ENCODE measurements at places on chromosomes 12 and 14.

- DNase-seq = no peak
Measured at GRCh38 chr14:53391156-53391555, 238.0 kb upstream of the DDHD1 start.

DNA sequence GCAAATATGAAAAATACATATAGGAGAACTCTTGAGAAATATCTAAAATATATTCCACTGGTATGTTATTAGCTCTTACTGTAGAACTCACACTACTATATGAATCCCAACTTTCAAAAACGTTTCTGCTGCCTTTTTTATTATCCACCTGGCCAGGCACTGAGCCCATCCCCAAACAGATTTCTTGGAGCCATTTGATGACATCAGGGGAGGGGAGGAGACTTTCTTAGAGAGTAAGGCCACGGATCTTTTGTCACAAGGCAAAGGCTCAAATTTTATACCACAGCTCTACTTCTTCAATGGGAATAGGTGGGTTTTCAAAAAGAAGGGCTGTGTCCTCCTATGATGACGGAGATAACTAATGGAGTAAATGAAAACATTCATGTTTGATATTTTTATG, 83.0 kb downstream of the SLC25A21 start:
- DNase-seq = no peak

DNA sequence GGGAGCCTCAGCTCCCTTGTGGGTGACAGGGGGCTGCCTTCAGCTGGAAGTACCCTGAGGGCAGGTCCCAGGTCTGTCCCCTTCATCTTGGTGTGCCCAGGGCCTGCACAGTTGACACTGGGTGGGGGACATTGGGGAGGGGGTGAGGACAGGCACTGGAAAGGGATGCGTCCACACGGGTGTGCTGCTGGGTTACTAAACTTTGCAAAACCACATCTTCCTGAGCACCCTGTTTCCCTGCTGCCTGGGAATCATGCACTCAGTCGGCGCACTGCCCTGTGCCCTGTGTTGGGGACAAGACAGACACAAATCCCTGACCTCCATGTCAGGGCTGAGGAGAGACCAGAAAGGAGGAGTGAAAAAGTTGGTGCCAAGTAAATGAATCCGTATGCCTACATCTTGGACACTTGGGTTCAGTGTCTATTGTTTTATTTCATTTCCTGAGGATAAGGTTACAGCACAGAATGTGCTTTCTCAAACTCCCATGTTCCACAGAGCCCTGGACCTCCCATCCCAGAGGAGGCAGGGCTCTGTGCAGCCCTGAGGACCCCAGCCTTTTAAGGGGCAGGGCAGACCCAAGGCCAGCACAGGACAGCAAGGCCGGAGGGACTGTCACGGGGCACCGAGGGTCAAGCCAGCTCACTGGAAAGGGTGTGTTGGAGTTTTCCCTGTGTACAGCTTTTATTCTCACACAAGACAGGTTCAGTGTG, 2.9 kb upstream of the SLC25A29 start:
- no peak for DNase-seq

- no peak for DNase-seq
Measured at GRCh38 chr14:96053600-96054381, 14.6 kb downstream of the C14orf132 start.

GRCh38 chr12:72511906-72512305, 239.7 kb downstream of the TRHDE start:
- no peak for DNase-seq

GRCh38 chr14:55881577-55882241, 236.5 kb upstream of the PELI2 start:
- no peak for DNase-seq

GRCh38 chr14:22155571-22155970, 433.5 kb downstream of the DAD1 start:
- no peak for DNase-seq

DNA sequence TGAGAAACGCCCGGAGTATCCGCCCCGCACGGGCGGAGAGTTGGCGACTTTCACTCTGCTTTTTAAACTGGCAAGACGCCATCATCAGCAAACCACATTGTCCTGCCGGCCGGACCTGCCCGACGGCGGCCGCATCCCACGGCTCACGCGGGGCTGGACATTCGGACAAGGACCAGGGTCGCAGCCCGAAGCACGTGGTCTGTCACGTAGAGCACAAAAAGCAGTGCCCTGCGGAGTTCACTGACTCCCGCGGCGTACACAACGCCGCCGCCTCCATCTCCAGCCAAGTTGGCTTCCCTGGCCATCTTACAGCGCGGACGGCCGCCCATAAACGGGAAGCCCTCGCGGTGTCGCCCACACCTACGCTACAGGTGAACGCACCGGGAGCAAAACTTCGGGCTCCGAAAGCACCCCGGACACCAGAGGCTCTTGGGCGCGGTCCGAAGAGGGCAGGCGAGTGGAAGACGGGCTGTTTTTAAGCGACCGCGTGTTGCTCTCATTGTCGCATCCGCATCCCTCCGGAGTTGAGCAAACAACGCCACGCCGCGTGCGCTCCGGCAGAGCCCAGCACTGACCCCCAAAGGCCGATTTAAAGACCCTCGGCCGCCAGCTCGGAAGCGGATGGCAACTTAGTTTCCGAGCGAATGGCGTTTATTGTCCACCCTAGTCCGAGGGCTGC, 966 bp downstream of the SINHCAF start:
- DNase-seq = peak; percentile 46

DNA sequence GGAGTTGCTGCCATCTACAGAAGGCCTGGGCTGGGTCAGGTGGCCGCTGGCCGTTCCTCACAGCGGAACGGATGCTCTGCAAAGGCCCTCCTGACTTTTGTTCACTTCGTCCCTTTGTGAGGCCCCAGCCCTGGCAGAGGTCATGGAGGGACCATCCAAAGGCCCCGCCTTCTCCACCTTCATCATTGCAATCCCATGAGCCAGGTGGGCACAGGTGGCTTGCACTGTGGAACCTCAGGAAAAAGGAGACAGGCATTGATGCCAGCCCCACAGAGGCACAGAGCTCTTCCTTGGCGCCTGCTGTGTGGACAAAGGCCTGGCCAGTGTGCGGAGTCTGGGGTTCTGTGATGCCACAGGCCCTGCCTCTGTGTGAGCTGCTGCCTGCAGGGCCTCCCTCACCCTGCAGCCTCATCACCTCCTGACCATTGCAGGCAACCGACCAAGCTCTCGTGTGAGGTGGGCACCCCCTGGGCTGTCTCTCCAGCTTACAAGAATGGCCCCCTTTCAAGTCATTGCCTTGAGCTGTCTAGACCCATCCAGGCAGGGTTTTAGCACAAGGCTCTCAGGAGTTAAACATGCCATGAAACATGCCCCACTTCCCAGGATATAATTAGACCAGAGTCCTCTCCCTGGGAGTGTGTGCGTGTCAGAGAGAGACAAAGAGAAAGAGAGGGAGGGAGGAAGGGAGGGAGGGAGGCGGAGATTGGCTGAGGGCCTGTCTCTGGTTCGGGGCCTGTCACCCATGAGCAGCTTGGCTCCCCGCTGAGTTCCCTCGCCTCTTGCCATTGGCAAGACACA, 19.3 kb downstream of the NFKBIA start:
- no peak for DNase-seq

GRCh38 chr12:27674989-27675388, 21.3 kb upstream of the REP15 start:
- DNase-seq = no peak

- no peak for DNase-seq
Measured at GRCh38 chr12:79558924-79559469, 131.8 kb downstream of the PAWR start.

GRCh38 chr14:55626131-55626530, 46.1 kb downstream of the KTN1 start:
- no peak for DNase-seq

DNA sequence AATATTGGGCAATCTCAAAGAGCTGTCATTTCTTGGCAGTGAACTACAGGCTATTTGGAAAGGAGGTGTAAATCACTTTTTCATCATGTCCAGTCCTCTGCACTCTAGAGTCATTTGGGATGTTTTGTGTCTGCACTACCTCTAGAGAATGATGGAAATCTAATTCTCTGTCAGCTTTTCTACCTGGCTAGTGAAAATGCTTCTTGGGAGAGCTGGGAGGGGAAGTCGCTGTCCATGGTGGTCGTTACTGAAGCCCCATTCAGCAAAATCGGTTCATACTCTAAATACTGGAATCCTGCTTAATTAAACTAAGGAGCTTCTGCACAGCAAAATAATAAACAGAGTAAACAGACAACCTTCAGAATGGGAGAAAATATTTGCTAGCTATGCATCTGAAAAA, 251.8 kb downstream of the APAF1 start:
- no peak for DNase-seq

DNA sequence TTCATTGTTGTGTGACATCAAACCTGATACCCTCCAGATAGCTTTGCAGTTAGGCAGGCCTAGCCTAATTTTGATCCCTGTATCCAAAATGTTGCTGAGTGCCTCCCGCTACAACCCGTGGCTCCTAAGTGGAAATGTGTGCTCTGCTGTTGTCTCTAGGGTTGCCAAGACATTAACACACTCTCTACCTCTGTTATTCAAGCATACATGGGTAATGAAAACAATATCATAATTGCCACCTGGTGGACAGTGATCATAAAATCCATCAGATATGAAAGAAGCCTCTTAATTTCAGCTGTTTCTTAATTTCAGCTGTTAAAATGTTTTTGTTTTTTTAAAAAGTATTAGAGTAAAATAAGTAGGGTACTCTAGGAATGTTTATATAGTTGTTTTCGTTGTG, 93.5 kb downstream of the PLEKHA5 start:
- no peak for DNase-seq

DNA sequence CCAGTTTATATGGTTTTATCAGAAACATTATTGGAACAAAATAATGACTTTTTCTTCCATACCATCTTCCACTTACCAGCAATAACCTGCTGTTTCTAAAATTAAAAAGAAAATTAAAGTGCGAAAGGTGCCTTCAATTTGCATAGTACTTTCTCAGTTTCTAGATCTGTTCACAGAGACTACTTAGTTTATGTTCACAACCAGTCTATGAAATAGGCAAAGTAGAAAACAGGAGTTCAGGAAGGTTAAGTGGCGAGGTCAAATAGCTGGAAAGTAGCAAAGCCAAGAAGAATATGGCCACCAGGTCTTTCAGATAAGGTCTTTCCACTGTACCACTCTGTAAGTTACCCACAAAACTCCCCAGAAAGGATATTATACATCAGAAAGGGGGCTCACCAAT, 63.3 kb downstream of the BMP4 start:
- DNase-seq = no peak

- DNase-seq = no peak
Measured at GRCh38 chr12:108855284-108856169, 1.9 kb downstream of the SSH1 start.

DNA sequence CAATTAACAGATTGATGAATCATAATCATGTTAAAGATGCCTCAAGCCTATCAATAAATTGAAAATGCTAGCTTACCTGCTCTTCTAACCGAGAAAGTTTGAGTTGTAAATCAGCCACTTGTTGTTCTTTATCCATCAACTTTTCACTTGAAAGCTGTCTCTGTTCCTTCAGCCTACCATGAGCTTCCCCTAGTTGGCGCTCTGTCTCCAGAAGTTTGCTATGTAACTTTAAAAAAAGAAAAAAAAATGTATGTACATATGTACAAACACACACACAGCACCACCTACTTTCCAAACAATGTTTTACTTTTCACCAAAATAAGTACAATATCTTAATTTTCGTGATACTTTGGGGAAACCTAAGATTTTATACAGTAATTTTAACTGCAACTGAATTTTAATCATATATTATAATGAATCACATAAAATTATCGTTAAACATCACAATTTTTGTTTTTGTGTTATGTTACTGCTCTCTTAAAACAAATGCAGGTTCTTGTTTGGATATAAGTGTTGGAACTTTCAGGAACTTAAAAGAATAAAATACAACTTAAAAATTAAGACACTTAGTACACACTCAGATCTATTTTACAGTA, 101.2 kb downstream of the EEA1 start:
- peak; percentile 30 for DNase-seq

- no peak for DNase-seq
Measured at GRCh38 chr12:5921966-5922899, 22.8 kb downstream of the ANO2 start.

DNA sequence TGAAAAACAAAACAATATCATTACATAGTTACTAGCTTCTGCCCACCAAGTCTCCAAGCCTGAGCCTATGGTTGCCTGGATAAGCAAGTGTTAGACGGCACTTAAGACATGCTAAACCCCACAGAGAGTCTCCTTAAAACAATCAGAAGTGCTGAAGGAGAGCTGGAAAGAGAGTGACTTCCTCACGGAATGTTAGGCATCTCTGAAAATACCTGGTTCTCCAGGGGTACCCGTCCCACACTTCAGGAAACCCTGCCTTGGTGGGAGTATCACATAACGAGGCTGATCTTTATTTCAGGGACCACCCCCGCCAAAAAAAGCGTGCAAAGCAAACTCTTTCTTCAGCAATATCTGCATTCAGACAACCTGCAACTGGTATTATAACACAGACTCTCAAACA, 18.3 kb downstream of the LHX5 start:
- no peak for DNase-seq

DNA sequence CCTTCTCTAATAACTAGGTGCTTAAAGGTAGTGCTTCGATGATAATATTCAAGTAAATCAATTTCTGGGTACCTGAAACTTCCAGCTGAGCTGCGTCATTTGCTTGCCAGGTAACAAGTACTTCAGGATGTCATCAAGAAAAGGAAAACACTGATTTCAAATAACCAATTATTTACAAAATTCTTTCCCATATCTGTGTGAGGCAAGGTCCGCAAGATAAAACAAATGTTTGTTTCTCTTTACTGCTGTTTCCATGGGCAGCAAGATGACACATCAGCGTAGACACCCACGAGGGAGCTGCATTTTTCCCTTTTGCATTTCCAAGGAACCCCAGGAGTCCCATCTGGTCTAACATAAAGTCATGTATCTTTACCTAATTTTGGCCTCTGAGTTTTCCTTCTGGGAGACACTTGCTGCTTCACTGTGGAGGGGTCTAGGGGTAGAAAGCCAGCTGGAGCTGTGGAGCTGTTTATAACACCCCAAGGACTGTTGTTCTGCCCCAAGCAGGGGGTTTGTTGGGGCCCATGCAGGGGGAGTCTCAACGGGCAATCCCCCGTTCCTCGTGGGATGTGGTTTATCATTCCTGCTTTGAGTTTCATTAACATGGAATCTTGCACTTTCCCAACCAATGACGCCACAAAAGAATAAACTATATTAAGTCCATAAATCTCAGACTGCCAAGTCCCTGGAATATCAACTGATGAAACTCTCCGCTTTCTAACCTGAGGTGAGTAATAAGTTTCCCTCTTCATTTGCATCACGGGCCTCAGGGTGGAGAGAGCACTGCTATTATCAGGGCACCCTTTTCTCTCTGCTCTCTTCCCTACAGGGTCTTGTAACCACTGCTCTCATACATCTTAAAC, 112.8 kb upstream of the PELI2 start:
- DNase-seq = no peak

- no peak for DNase-seq
Measured at GRCh38 chr12:123013185-123014095, 33.0 kb downstream of the ARL6IP4 start.

- no peak for DNase-seq
Measured at GRCh38 chr12:124764870-124765580, 98.6 kb downstream of the SCARB1 start.

Measured in stimulated activated CD4-positive, alpha-beta T cell treated with anti-CD3 and anti-CD28 coated beads, Interleukin-4, amount 100 ng/mL, for 1 hour (primary cell).